Natural killer cell (primary cell): ENCODE measurements at places on chromosomes 5 and 9. TPM values are rescaled to one million over a fixed set of nuclear protein-coding genes. Genes with fewer than 3 reads are reported as not detected.

Gene CCNI2
- total RNA-seq, result 0.23 TPM

Gene NIPAL4
- total RNA-seq, result 0.39 TPM

Gene SAPCD2
- 1.0 TPM for total RNA-seq

Gene RGP1
- 26.4 TPM for total RNA-seq

- H3K4me3 ChIP-seq, result peak overlapping the region; percentile 36
- H3K27ac ChIP-seq, result peak overlapping the region; percentile 15
- no peak for DNase-seq
- H3K27me3 ChIP-seq, result no peaks in the 10 kb centered on the region
- peaks cover 4% of the 10 kb centered on the region for H3K4me1 ChIP-seq
These were observed 720 bp downstream of the NUDT12 start for GRCh38 chr5:103561685-103562452.

DNA sequence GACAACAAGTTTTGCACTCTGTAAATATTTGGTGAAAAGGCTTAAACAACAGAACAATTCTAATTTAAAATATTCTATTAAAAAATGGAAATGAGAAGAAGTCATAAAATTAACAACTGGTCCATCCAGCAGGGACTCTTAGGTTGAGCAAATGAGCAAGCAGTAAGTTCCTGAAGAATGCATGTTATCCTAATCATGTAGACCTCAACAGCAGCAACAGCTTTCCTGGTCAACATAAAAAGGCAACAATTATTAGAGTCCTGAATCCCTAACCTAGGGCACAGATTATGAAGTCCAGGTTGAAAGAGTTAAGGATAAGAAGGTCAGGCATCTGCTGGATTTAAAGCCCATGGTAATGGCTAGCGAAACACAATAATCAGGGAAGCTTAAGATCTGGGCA, 120.9 kb downstream of the SSBP2 start:
- H3K36me3 ChIP-seq, result no peaks in the 10 kb centered on the region
- H3K27me3 ChIP-seq, result no peaks in the 10 kb centered on the region
- no peak overlapping the region for H3K27ac ChIP-seq
- H3K4me1 ChIP-seq, result peaks cover 2% of the 10 kb centered on the region
- no peak for DNase-seq

GRCh38 chr9:3576328-3576727, 50.5 kb upstream of the RFX3 start:
- no peak overlapping the region for H3K27ac ChIP-seq
- H3K4me3 ChIP-seq, result no peak overlapping the region
- H3K4me1 ChIP-seq, result no peaks in the 10 kb centered on the region

- H3K27ac ChIP-seq, result no peak overlapping the region
- H3K4me1 ChIP-seq, result no peaks in the 10 kb centered on the region
- no peaks in the 10 kb centered on the region for H3K36me3 ChIP-seq
- H3K27me3 ChIP-seq, result no peaks in the 10 kb centered on the region
- H3K4me3 ChIP-seq, result no peak overlapping the region
These were observed 38.9 kb downstream of the CDH6 start for GRCh38 chr5:31232273-31232888.

GRCh38 chr9:38642951-38643814, 22.8 kb upstream of the ANKRD18A start:
- no peaks in the 10 kb centered on the region for H3K4me1 ChIP-seq
- no peaks in the 10 kb centered on the region for H3K27me3 ChIP-seq
- H3K4me3 ChIP-seq, result no peak overlapping the region

DNA sequence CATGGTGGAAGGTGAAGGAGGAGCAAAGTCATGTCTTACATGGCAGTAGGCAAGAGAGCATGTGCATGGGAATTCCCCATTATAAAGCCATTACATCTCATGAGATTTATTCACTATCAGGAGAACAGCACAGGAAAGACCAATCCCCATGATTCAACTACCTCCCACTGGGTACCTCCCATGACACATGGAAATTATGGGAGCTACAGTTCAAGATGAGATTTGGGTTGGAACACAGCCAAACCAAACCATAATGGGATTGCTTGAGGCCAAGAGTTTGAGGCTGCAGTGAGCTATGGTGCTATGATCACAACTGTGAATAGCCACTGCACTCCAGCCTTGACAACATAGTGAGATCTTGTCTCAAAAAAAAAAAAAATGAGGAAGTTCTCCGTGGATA, 581.8 kb downstream of the TAF11L14 start:
- no peaks in the 10 kb centered on the region for H3K36me3 ChIP-seq
- no peaks in the 10 kb centered on the region for H3K27me3 ChIP-seq
- no peak overlapping the region for H3K4me3 ChIP-seq
- no peak overlapping the region for H3K27ac ChIP-seq
- DNase-seq, result no peak

GRCh38 chr9:131270171-131271015, 5.9 kb downstream of the FAM78A start:
- H3K27me3 ChIP-seq, result no peaks in the 10 kb centered on the region
- DNase-seq, result no peak
- peaks cover 92% of the 10 kb centered on the region for H3K4me1 ChIP-seq
- H3K27ac ChIP-seq, result peak overlapping the region; percentile 87
- H3K36me3 ChIP-seq, result peaks cover 4% of the 10 kb centered on the region

GRCh38 chr5:160837749-160838593, 14.0 kb downstream of the ATP10B start:
- H3K27ac ChIP-seq, result no peak overlapping the region
- H3K27me3 ChIP-seq, result no peaks in the 10 kb centered on the region
- no peaks in the 10 kb centered on the region for H3K4me1 ChIP-seq
- no peak for DNase-seq
- no peak overlapping the region for H3K4me3 ChIP-seq
- H3K36me3 ChIP-seq, result no peaks in the 10 kb centered on the region

DNA sequence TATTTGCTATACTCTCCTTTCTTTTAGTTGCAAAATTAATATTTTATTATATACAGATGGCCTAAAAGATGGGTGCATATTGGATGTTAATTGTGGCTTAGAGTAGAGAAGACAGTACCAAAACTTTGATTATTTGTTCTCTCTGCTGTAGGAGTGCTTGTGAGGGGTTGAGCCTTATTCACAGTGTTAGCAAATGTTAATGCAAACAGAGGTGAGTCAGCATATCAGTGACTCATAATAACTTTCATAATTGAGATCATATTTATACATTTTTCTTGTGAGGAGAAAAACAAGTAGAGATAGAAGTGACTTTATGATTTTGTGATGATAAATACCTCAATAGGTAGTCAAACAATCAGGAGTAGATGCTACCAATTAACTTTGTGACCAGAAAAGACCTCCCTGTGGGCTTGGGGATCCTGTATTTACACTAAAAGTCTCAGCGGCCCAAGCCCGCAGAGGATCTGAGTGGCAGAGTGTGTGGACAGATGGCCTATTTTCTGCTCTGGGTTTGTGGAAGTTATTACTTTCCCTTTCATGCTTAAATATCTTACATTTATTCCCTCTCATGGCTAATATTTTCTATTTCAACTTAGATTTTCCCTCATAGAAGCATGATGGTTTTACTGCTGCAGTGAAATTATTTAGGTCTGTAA, 226.5 kb downstream of the TAF11L14 start:
- no peak overlapping the region for H3K4me3 ChIP-seq
- no peaks in the 10 kb centered on the region for H3K36me3 ChIP-seq
- DNase-seq, result no peak
- H3K27me3 ChIP-seq, result no peaks in the 10 kb centered on the region
- H3K4me1 ChIP-seq, result no peaks in the 10 kb centered on the region

DNA sequence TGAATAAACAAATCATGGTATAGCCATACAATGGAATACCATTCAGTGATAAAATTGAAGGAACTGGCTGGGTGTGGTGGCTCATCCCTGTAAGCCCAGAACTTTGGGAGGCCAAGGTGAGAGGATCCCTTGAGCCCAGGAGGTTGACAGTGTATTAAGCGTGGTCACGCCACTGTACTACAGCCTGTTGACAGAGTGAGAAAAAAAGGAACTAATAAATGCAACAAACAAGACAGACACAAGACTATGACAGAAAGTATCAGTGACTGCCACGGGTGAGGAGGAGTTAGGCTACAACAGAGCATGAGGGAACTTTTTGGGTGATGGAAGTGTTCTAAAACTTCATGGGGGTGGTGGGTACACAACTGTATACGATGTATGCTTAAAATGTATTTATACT, 2.2 kb downstream of the FNIP1 start:
- H3K36me3 ChIP-seq, result no peaks in the 10 kb centered on the region
- no peaks in the 10 kb centered on the region for H3K27me3 ChIP-seq
- no peak overlapping the region for H3K27ac ChIP-seq
- DNase-seq, result peak; percentile 14
- H3K4me3 ChIP-seq, result no peak overlapping the region
- peaks cover 6% of the 10 kb centered on the region for H3K4me1 ChIP-seq

DNA sequence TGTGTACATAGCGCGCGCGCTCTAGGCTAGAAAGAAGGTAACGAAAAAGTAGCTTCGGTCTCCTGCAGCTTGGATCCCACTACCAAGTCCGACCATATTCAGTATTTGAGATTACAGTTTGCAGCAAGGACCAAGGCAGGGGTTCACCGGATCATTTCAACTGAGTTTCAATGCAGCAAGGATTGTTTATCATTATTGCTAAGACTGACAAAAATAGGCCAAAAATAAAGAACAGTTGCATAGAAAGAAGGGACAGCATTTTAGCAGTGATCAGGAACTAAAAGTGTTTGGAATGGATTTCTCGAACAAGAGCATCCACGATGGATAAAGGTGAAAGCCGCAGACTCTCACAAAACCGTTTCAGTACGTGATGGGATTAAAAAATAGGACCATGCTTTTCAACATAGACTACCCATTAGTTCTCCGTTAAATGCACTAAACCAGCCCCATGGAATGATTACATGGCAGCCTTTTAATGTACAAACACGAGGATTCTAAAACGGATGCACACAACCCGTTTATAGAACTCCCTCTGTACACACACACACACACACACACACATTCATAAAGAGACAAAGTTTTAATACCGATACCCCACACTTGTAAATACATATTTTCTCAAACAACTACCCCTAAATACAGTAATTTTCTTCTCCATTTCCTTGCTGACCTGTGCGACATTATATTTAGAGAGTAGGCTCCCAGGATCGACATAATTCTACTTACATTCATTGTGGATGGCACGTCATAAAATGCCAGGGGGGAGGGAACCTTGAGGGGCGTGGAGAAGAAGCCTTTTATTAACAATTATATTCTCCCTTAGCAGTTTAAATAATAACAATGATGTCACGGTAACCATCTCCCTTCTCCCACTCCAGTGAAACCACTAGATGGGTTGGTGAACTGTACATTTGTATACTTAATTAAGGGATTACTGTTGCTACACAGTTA, 197.1 kb downstream of the MEF2C start:
- H3K27me3 ChIP-seq, result peaks cover 95% of the 10 kb centered on the region
- DNase-seq, result no peak
- H3K27ac ChIP-seq, result no peak overlapping the region

DNA sequence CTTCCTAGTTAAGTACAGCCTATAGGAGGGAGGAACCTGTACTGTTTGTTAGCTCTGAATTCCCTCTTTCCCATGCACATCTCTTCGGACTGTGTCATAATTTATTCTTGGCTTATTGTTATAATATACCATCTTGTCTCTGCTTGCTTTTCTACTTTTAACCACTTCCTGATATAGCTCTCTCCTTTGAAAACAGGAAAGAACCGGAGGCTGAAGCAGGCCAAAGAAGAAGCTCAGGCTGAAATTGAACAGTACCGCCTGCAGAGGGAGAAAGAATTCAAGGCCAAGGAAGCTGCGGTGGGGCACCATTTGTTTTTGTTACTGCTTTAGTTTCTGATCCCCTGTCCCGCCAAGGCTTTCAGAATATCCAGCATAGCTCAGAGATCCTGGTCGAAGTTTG, 4.8 kb downstream of the ATP6V1G1 start:
- H3K27ac ChIP-seq, result peak overlapping the region; percentile 45
- no peaks in the 10 kb centered on the region for H3K27me3 ChIP-seq
- H3K36me3 ChIP-seq, result peaks cover 39% of the 10 kb centered on the region
- no peak for DNase-seq

- no peak for DNase-seq
- H3K27me3 ChIP-seq, result no peaks in the 10 kb centered on the region
- H3K27ac ChIP-seq, result no peak overlapping the region
- peaks cover 28% of the 10 kb centered on the region for H3K36me3 ChIP-seq
- no peaks in the 10 kb centered on the region for H3K4me1 ChIP-seq
These were observed 58.9 kb downstream of the DMXL1 start for GRCh38 chr5:119129770-119130169.

GRCh38 chr9:126377536-126377935, 50.9 kb downstream of the MVB12B start:
- H3K4me3 ChIP-seq, result no peak overlapping the region
- no peak for DNase-seq
- H3K4me1 ChIP-seq, result no peaks in the 10 kb centered on the region
- H3K36me3 ChIP-seq, result no peaks in the 10 kb centered on the region
- no peaks in the 10 kb centered on the region for H3K27me3 ChIP-seq

GRCh38 chr9:6123416-6123815, 92.2 kb upstream of the IL33 start:
- DNase-seq, result no peak
- no peak overlapping the region for H3K27ac ChIP-seq
- H3K36me3 ChIP-seq, result no peaks in the 10 kb centered on the region
- H3K4me1 ChIP-seq, result no peaks in the 10 kb centered on the region

DNA sequence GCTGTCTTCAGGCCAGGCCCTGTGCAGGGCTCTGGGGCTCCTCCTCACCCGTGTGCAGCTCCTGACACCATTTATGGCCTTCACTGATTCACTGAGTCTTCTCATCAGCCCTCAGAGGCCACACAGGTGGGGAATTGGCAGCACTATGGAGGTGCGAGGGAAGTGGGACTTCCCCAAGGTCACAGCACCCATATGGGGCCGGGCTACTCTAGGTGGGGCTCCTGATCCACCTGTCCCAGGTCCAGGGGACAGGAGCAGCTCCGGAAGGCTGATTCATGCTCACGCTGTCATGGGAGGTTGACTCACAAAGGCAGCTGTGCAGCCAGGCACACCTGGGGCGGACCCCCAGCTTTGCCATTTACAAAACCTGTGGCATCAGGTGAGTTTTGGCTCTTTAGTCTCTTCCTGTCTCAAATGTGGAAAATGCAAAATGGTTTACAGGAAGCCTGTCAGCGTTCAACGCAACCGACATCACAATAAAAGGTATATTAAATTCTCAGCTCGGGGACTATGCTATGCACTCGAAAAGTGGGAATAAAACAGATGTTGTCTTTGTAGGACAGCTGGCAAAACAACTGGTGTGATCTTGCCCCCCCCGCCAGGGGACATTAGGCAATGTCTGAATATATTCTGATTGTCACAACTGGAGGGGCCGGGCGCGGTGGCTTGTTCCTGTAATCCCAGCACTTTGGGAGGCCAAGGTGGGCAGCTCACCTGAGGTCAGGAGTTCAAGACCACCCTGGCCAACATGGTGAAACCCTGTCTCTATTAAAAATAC, 15.0 kb downstream of the NAIF1 start:
- no peak overlapping the region for H3K27ac ChIP-seq
- H3K4me1 ChIP-seq, result peaks cover 6% of the 10 kb centered on the region
- H3K4me3 ChIP-seq, result no peak overlapping the region
- DNase-seq, result no peak
- no peaks in the 10 kb centered on the region for H3K36me3 ChIP-seq

DNA sequence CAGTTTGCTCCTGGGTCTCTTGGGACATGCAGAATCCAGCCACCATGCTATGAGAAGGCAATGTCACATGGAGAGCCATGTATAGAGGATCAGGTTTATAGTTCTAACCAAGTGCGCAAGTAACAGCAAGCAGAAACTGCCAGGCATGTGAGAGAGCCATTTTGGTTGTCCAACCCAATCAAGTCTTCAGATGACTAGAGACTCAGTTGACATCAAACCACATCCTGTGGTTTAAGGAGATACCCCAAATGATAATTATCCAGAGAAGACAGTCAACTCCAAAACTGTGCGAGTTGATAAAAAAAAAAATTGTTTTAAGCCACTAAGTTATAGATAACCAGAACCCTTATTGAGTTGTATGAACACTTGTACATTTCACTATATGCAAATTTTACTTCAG, 40.2 kb downstream of the TMEM232 start:
- no peak overlapping the region for H3K4me3 ChIP-seq
- DNase-seq, result no peak
- no peaks in the 10 kb centered on the region for H3K27me3 ChIP-seq
- no peaks in the 10 kb centered on the region for H3K4me1 ChIP-seq
- H3K27ac ChIP-seq, result no peak overlapping the region
- no peaks in the 10 kb centered on the region for H3K36me3 ChIP-seq
